ENCODE measurements at places on chromosomes 3 and 15.

DNA sequence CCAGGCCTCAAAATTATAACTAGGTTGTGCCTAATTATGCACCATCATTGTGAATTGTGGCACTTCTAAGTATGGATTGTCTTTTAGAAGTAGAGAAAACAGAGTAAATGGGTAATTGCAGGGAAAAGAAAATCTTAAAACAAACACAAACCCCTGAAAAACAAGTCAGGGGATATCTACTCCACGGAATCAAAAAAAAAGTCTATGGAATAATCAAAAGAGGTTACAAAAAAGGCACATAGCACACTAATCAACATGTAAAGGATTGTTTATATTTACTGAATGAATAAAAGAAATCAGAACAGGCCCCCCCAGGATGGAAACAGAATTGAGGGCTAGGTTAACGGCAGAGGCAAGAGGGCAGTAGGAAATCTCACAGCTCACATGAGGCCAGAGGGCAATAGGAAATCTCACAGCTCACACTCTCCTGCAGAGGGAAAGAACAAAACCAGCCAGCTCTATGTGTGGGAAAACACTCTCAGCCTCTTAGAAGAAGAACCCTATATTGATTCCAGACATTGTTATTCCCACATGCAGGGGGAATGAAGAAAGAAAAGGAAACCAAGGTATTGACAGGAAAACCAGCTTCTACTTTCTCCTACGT lies 72.7 kb upstream of the FNDC3B start:
- no peak for DNase-seq

GRCh38 chr3:36756269-36756668 lies 8.1 kb downstream of the DCLK3 start:
- DNase-seq: no peak

DNA sequence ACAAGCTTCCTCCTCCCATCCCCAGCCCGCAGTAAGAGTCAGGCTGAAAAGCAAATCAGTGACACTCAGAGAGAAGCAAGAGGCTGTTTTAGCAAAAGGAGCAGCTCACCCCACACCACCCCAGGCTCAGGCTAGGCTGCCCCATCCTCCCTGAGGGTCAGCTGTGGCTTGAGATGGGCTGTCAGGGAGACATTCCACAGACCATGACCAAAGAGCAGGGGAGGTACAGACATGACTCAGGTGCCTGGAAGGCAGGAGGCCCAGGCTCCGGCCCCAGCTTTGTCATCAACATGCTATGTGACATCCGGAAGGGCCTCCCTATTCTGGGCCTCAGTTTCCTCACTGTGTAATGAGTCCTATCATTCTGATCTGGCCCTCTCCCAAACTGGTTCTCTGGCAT lies 24.7 kb downstream of the HCN4 start:
- DNase-seq: no peak

GRCh38 chr3:124856677-124857076 lies 30.5 kb downstream of the ITGB5 start:
- DNase-seq: no peak

GRCh38 chr15:62474771-62475124 lies 309.7 kb upstream of the C2CD4B start:
- no peak for DNase-seq

DNA sequence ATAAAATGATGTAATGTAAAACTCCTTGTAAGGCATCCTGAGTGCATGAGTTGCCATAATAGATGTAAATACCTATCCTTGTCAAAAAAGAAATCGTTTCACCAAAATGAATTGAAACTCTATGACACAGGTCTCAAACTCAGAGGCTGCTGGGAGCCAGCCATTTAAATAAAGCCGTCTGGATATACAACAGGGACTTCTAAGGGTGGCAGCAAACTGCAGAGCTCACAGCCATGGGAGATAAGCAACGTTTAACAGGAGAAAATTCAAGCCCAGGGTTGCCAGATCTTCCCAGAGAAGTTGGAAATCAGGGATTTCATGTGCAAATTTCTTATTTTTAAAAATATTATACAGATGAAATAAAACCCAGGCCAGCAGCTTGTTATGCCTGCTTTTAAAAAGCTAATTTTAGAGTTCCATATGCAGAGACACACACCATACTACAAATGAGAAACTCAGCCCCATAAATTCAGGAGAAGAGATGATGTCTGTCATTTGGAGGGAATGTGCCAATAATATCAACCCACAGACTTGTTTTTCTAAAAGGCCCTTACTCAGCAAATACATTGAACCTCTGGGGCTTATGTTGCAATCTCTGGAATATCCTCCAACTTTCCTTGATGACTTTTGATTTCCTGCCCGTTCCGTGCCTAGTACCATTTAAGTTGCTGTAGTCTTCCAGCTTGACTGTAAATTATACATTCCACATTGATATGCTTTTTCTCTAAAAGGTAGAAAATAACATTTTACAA lies 75.6 kb downstream of the AQP9 start:
- DNase-seq: no peak

GRCh38 chr3:41711651-41712050 lies 250.3 kb downstream of the ULK4 start:
- no peak for DNase-seq

DNA sequence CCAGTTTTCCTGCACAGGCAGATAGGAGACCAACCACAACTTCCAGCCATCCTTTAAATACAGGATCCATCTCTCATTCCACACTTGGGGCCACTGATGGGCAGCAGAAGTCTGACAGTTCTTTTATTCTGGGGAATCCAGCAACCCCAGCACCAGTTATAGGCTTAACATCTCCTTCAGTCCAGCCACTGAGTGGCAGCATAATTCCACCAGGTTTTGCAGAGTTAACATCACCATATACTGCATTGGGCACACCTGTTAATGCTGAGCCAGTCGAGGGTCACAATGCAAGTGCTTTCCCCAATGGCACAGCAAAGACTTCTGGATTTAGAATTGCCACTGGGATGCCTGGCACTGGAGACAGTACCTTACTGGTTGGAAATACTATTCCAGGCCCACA lies 2.9 kb downstream of the NPAP1 start:
- DNase-seq: no peak

- DNase-seq: no peak
These were observed 852.4 kb downstream of the TUSC7 start for GRCh38 chr3:117562000-117562399.

- no peak for DNase-seq
These were observed 110.2 kb upstream of the PRTG start for GRCh38 chr15:55853134-55853533.

DNA sequence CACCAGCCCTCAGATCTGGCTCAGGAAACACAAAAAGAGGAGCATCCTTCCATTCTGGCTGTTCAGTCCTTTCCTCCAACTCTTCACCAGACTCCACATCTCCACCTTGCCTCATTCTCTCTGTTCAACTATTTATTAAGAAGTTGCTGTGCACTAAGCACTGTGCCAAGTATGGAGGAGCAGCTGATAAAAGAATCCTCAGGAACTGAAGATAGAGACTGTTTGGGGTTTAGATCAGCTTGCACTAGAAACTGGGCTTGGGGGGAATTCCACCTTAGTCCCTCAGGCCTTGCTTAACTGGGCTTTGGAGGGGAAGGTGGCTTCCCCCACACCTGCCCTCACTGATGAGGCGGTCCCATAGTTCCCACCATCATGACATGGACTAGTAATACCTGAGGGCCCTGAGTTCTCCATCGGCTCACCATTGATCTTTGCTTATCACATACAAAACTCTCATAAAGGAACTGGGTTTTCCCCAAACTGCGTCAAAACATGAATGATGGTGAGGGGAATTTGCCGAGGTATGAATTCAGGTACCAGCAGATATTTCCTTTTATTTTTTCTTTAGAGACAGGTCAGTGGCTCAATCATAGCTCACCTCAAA lies 1.7 kb upstream of the CCR8 start:
- no peak for DNase-seq

DNA sequence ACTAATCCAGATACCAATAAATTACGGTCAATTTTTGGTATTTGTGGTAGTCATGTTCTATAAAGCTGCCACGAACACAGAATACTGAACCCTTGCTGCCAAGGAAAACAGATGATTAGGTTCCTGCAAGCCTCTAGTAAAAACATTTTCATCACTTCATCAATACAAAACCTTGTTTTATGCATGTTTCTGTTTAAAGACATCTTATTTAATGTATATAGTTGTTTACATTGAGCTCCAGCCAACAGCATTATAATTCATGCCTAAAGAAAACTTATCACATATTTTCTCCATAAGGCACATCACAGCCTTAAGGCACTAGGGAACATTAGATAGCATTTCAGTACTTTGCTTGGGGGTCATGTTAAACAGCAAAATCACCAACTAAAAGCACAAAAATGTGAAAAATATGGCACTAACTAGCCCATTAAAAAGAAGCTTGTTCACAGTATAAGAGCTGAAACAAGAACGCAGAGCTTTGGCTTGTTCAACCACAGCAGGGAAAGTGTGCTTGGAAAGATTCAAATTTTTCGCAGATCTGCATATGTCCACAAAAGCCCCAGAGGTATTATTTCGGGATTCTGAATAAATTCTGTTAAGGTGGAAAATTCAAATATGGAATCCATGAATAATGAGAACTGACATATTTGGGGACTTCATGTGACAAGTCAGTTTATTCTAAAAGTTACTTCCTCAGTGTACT lies 27.7 kb downstream of the POLQ start:
- no peak for DNase-seq

GRCh38 chr15:88651136-88651732 lies 12.4 kb downstream of the ISG20 start:
- DNase-seq: no peak

DNA sequence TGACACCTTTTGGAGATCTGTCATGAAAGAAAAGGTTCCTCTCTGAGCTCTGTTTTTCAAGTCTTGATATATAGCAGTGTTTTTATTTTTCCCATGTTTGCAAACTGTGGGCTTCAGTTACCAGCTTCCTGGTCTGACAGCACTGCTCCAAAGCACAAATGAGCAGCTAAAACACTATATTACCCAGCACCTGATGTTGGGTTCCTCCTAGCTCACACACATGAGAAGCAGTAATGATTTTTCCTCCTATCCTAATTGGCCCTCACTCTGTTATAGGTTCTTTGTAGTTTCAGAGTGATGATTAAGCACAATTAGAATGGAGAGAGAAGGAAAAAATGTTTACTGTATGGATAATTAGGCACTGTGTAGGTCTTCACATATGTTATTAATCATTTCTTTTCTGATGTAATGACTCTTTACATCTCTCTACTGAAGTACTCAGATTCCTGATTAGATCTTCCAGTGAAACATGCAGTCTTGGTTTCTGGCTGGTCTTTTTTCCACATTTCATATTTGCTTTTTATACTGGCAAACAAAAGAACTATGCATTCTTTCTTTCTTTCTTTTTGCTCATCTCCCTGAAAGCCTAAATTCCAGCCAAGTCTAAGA lies 939.7 kb downstream of the NSUN3 start:
- no peak for DNase-seq

GRCh38 chr3:74106925-74107324 lies 482.2 kb upstream of the PDZRN3 start:
- no peak for DNase-seq

GRCh38 chr3:61780016-61780415 lies 218.6 kb downstream of the PTPRG start:
- DNase-seq: no peak

- no peak for DNase-seq
These were observed 254.3 kb downstream of the RYR3 start for GRCh38 chr15:33565094-33565493.

GRCh38 chr3:141940194-141940776 lies 63.8 kb downstream of the ATP1B3 start:
- no peak for DNase-seq

DNA sequence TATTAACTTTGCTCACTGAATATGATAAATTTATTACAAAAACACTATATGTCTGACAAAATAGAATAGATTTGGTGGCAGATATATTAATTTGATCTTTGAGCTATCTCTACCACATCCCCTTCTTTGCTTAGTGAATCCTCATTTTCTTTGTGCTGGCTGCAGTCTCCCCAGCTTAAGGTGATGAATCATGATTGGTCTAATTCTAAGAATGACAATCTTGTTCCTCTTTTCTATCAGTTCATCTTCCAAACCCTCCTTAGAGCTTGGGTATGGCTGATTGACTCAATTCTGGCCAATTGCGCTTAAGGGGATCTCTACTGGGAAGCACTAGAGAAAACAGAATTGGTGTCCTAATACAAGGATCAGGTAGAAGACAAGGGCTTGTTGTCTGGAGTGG lies 309.6 kb upstream of the GOLIM4 start:
- no peak for DNase-seq

GRCh38 chr3:197256836-197257444 lies 41.5 kb downstream of the DLG1 start:
- DNase-seq: no peak

- no peak for DNase-seq
These were observed 81.5 kb upstream of the KCNMB2 start for GRCh38 chr3:178454726-178455125.

DNA sequence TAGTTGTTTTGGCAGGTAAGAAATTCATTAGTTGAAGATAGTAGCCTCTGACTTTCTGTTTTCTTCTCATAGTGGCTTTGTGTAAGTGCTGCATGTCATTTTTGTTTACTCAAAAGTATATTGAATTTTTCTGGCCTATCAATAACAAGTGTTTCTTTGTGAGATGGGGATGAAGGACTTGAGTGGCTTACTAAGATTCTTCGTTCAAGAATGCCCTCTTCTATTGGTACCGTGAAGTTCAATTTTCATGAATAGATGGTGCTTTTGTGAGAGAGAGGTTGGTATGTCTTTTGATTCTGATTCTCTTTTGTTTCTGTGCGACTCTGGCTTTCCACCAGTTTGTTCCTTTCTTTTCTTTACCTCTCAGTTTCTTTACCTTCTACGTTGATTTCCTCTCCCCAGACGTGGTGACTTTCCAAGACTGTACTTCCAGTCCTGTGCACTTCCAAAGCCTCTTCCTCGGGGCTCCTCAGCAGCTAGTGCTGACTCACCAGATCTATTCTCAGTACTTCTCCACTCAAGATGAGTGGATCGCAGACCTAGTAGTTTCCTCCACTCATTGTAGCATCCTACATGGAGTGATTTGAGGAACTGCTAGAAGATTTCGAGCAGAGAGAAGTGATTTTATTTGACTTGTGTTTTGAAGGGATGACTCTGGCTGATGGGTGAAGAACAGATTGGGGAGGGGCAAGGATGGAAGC lies 82.0 kb upstream of the EPHB3 start:
- no peak for DNase-seq

- DNase-seq: no peak
These were observed 4.5 kb upstream of the CFAP100 start for GRCh38 chr3:126390201-126390600.

GRCh38 chr3:133890972-133891644 lies 4.6 kb downstream of the RAB6B start:
- no peak for DNase-seq

Measured in esophagus squamous epithelium (tissue), 5 donors.